Hippocampal formation (tissue), 2 donors: ENCODE measurements at places on chromosomes 1 and 21.

- peak; percentile 33 for DNase-seq
Observed at GRCh38 chr1:209106237-209106741, 477.2 kb upstream of the CAMK1G start.

GRCh38 chr1:182092336-182092735, 30.8 kb upstream of the ZNF648 start:
- DNase-seq: no peak

DNA sequence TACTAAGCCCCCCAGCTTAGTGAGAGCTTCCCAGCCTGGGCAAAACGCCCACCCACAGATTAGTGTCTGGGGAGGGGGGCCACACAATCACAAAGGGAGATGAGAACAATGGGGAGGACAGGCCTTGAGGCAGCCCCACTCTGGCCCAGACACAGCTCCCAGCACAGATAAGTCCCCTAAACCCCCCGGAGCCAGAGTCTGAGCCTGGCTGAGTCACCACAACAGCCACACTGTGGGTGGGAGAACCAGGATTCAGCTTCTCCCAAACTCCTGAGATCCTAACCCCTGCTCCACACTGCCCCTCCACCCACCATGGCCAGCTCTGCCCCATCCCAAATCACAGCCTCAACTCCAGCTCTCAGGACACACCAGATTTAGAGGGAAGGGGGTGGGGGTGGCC, 4.2 kb downstream of the NECTIN4 start:
- DNase-seq: no peak

GRCh38 chr1:1302951-1303509, 4.7 kb downstream of the ACAP3 start:
- no peak for DNase-seq

- DNase-seq: no peak
Observed at GRCh38 chr21:28729887-28730286, 262.8 kb downstream of the LTN1 start.
